ENCODE measurements at places on chromosomes 13 and 19. TPM values are rescaled to one million over a fixed set of nuclear protein-coding genes. Genes with fewer than 3 reads are reported as not detected.

TUBB4A gene
- total RNA-seq: 0.10 TPM

RNF17 gene
- not detected for total RNA-seq

ZFP14 gene
- total RNA-seq: 4.4 TPM

LGALS7B gene
- total RNA-seq: not detected

AMER2 gene
- total RNA-seq: 0.10 TPM

PLK5 gene
- not detected for total RNA-seq

Measured in mononuclear cell (primary cell).